Activated T-helper 1 cell treated with anti-CD3 and anti-CD28 coated beads, Interleukin-12 subunit alpha, Interleukin-12 subunit beta, Interleukin-2, Interleukin-4 antibody, amounts not matched to agents 30 ng/mL and 10 ng/mL and 1 ng/mL, durations not matched to agents 14 hours and 24 hours and 36 hours (primary cell): ENCODE measurements at places on chromosomes 6 and 20.
A peak's percentile ranks its signal among the peaks of the same experiment; 100 is the strongest.

DNA sequence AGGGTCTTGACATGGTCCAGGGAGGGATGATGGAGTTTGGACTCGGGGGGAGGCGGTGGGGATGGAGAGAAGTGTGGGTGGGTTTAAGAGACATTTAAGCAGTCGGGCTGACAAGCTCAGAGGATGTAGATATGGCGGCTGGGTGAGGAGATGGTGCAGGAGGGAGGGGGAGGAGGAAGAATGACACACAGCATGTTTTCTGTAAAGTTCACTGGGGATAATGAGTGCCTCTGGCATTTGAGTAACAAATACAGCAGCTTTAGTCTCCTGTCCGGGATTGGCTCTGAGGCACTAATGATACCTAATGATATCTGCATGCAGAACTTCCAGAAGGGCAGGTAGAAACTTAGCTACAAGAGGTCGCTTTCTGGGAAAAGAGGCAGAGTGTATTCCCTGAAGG, 107.8 kb downstream of the DHX35 start:
- no peak for DNase-seq

DNA sequence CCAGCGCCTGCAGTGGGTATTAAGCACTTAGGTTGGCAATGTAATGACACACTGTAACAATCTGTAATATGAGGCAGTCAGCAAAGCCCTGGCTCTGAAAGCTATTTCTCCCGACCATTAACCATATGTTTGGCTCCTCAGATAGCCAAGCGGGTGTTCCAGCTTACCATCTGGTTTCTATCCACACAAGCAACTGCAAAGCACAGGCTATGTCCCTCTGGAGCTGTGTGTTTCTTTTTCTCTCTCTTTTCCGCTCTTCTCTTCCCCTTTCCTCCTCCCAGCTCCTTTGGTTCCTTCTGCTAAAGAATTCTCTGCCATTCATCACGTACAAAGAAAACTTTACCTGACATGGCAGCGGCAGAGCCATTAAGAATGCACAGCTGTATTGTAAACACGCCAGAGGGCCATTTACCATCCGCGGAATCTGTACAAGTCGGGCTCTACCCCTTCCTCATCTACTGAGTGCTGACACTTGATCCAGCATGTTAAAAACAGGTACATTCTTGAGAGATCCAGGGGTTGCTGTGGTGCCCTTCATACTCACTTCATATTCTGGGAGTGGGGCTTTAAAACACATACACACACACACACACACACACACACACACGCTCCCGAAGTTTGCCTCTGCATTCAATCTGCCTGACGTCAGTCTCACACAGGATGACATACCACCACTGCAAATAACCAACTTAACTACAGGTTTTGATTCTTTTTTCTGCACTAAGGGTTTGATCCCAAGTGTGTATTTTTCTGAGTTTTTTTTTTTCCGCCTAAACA, 77.2 kb downstream of the BACH2 start:
- DNase-seq = no peak

DNA sequence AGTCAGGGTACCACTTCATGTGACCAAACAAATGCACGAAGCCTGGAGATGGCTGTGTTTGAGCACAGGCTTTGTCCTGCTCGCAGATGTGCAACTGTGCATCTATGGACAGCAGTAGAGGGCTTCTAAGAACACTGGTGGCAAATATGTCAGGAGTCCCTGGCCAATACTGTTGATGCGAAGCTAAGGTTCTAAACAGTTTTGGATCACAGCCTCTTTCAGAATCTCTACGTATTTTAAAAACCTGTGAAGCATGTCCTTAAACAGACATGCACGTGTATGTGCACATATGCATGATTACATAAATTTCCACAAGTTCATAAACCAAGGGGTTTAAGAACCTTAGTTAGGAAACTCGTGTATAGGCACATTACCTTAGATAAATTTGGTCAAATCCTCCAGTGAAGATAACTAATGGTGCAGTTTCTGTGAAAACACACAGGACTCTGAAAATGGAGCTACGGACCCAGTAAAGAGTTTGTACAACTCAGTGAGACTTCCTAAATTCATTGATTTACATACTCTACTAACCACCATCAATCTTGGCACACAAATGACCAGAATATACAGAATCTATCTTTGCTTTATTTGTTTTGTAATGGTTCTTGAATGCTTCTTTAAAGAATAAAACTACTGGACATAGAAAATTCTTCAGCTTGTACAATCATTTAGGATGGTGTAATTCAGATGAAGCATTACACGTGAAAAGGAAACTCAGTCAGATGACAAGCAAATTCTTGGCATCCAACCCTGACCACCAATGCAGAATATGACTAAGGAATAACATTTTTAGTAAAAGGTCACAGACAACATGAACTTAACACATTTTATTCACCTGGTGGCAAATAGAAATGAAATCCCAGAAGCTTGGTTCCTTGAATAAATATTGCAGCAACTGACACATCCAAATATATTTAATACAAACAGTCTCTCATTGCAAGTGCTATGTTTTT, 27.4 kb downstream of the KCNQ5 start:
- DNase-seq = no peak

DNA sequence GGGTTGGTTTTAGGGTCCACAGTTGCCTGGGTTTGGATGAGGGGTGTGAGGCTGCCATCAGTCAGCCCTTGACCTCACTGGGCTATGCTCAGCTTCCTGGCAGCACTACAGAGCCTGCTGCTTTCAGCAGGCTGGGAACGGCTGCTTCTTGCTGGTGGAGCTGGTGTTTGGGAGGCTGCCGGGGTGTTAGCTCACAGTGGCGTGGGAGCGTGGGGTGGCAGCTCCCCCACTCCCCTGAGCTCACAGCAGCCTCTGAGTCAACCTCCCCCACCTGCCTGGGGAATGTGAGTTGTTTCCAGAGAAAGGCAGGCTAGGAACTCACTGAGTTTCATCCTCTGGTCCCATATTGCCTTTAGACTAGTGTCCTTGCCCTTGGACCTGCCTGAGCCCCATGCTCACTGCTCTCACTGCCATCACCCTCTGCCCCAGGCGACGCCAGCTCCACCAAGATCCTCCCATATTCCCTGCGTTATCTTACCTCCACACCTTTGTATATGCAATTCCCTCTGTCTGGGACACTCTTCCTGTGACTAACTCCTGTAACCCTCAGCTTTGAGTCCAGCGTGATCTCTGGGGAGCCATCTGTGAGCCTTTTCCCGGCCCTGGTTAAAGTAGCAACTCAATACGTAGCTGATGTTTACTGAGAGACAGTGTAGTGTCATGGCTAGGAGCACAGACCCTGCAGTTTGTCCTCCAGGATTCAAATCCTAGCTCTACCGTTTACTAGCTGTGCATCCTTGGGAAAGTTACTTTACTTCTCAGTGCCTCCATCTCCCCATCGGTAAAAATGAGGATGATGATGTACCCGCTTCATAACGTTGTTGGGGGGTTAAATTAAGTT, 34.8 kb downstream of the PPP1R16B start:
- DNase-seq = no peak

GRCh38 chr6:105862936-105863607, 223.1 kb upstream of the PRDM1 start:
- no peak for DNase-seq

- DNase-seq = no peak
Measured at GRCh38 chr6:62354261-62354660, 68.2 kb upstream of the KHDRBS2 start.

- DNase-seq = no peak
Measured at GRCh38 chr20:42484335-42484734, 705.4 kb downstream of the PTPRT start.

DNA sequence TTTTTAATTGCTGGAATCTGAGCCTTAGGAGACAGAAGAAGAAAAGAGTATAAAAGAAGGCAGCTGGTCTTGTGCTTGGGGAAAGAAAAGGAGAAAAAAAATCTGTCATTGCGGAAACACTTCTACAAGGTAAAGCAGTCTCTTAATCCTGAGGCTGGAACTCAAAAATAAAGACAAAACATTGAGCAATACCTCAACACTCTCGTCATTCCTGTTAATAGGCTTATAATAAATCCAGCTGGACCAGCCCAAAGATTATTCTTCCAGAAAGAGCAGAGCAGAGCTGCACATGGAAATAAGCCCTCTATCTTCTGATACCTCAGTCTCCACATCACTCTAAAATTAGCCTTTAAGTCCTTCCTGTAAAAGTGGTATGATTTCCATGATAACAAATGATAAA, 62.0 kb upstream of the HIVEP1 start:
- no peak for DNase-seq

DNA sequence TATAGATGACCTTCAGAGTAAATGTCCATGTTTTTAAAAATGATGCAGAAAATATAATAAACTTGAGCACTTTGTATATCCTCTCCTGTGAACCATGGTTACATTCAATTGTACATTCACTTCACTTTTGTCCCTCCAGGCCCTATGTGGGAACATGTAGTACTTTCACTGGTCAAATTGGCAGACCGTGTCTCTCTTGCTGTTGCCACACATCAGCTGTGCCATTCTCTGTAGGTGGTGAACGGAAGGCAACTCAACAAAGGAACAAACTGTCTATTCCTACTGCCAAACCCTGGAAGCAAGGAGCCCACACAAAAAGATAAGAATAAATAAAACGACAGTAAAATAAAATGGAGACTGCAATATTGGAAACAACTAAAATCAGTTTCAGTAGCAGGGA, 2.0 kb downstream of the ROS1 start:
- no peak for DNase-seq

DNA sequence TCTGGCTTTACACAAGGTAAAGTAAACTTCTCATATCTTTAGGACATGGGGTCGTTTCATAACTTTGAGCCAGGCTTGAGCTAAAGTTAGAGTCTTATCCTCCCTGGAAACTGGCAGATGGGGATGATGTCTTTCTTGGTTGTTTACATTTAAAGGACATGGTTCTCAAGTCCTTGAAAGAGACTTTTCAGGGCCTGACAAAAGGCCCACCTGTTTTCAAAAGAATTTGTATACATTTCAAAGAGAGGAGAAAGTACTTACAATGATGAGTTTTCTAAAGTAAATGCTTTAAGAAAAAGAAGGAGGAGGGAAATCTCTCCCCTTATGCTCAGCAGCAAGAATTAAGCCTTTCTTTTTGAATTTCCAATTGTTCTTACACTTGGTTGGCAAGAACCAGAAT, 45.7 kb upstream of the TINAG start:
- no peak for DNase-seq

GRCh38 chr6:150029749-150030148, 4.4 kb upstream of the RAET1L start:
- no peak for DNase-seq

GRCh38 chr20:31603822-31604566, 1.1 kb upstream of the ID1 start:
- peak; percentile 68 for DNase-seq

- DNase-seq = no peak
Measured at GRCh38 chr6:170124150-170124549, 166.7 kb downstream of the DLL1 start.

DNA sequence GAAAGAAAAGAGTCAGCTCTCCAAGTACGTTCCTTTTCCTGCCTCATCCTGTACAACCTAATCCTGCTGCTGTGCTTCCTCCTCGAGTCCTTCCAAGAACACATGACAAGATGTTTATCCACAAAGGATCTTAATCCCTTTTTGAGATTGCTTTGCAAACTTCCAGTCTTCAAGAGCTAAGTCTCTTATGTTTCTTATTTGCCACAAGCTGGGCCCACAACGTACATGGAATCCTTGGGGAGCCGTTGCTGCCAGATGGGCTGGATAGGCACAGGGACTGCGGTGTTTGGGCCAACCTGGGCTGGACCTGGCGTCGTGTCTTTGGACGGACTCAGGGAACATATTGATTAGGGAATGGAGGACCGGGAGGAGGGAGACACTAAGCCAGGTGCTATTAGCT, 79.7 kb upstream of the AFDN start:
- DNase-seq = no peak

DNA sequence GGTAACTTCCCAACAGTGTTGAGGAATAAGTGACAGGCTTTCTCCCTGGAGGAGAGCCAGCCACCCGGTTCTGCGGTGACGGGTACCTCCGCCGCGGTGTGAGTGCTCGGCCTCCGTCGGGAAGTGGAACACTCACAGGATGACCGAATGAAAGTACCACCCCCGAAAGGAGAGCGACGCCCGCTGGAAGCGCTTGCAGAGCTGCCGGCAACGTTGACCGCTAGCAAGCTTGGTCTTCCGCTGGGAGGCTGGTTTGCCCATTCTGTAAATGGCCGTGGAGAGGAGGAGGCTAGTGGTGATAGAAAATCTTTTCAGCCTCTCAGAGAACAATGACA, 614 bp upstream of the TMEM242 start:
- peak; percentile 25 for DNase-seq

DNA sequence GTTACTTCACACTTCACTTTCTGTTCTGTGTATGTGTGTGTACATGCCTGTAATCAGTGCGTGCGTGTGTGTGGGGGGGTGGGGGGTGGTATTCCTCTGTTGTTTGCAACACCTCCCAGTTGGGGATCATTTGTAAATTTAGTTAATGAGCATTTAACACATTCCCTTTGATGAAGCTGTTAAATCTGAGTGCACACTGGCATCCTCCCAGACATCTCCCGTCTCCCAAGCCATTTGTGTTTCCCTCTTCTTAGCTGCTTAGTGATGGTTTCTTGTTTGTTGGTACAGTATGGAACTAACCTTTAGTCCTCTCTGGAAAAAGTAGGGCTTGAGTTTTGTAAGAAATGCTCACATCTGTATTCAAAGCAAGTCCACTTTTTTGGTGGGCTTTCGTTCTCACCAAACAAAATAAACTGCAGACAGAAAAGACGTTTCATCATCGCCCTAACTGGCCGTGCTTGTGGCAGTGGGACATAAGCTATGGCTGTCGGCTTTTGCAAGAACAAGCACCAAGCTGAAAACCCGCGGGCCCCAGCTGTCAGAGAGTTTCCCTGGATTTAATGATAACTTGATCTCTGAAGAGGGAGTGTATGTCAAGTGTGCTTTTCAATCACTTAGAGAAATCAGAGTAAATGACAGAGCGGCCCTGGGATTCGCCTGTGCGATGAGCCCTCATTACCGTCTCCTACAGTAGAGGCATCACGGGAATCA, 54.9 kb upstream of the SASH1 start:
- DNase-seq = no peak

DNA sequence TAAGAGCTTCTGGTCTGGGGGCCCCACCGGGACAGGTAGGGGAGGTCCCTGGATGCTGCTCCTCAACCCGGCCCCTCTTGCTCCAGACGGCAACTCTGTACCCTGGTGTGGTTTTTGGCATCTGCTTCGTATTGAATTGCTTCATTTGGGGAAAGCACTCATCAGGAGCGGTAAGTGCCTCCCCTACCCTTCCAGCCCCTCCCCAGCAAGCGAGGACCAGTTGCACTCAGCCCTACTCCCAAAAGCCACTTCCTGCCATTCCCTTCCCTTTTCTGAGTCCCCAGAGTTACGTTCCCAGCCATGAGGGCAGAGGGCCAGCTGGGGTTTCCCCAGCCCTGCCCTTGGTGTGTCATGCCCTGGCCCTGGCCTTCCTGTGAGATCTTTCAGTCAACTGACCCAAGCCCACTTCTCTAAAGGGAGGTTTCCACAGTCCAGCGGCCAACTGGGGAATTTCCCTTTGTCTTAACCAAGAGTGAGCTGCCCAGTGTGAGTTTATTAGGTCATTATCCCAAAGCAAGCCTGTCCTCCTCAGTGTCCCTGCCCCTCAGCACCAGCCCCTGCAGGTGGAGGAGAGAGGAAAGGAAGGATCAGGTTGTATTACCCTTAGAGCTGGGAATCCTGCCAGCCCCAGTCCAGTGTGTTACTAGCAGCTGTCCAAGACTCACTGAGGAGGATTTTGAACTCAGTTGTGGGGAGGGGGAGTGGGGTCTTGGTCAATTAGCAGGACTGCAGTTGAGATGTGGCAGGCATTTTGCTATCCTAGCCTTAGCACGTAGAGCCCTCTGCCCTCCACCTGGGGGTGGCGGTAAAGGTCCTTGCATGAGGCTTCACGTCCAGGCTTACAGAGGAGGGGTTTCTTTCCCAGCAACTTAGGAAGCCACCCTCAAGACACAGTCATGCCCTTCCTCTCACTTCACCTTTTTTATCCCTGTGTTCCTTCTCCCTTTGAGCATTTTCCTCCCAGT, 45.8 kb downstream of the TM9SF4 start:
- no peak for DNase-seq
